NCI-H69 (cell line): ENCODE measurements at places on chromosomes 5 and 9.

GRCh38 chr5:1831677-1832313, 30.6 kb downstream of the NDUFS6 start:
- DNase-seq: no peak

- no peak for DNase-seq
Measured at GRCh38 chr9:87549791-87550190, 52.1 kb downstream of the DAPK1 start.

- peak; percentile 11 for DNase-seq
Measured at GRCh38 chr9:4887556-4887955, 94.8 kb downstream of the RCL1 start.

DNA sequence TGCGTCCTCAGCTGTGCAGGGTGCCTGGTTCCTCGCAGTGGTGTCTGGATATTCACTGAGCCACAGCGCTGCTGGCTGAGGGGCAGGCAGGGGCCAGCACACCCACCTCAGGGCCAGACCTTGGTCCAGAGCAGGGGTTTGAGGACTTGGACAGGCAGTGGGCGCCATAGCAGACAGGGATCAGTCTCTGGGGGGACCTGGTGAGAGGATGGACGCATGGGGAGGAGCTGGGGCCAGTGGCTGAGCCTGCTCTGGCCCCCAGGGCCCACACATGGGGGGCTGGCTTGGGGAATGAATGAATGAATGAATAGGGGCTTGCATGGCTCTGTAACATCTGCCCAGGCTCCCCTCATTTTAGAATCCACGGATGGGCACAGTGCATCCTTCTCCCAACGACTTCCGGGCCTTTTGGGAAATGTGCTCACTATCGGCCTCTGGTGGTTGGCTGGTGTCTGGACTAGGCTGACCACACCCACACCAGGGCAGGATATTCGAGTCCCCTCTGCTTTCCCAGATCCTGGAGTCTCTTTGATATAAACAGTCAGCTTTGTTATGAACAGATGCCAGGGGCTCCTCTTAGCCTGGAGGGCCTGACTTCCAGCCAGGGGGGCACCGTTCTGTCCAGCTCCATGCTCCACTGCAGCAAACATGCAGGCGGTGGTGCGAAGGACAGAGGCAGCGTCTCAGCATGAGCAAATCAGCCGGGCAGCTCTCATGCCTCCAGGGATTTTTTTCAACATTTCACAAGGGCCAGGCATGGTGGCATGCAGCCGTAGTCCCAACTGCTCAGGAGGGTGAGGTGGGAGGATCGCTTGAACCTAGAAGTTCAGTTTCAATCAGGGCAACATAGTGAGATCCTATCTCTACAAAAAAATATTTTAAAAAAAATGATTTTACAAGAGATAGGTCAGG, 62.6 kb downstream of the NEK6 start:
- DNase-seq: peak; percentile 81

- DNase-seq: no peak
Measured at GRCh38 chr5:140630292-140631035, 2.5 kb downstream of the CD14 start.

DNA sequence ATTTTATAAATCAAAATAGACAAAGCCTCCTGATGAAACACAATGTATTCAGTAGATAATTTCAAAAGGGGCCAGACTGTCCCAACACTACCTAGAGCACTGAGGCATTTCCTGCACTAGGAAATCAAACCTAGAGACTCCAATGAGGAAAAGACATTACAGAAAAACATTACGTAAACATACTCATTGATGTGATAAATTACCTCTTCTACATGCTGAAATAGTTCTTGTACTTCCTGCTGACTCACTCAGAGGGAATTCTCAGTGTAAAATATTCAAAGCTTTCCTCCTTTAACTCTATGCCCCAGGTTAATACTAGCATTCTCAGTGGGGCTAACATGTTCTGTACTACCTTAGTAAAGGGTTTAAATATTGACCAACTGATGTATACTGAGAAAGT, 178.0 kb downstream of the ESM1 start:
- no peak for DNase-seq

- no peak for DNase-seq
Measured at GRCh38 chr5:154206311-154206710, 15.8 kb downstream of the GALNT10 start.

DNA sequence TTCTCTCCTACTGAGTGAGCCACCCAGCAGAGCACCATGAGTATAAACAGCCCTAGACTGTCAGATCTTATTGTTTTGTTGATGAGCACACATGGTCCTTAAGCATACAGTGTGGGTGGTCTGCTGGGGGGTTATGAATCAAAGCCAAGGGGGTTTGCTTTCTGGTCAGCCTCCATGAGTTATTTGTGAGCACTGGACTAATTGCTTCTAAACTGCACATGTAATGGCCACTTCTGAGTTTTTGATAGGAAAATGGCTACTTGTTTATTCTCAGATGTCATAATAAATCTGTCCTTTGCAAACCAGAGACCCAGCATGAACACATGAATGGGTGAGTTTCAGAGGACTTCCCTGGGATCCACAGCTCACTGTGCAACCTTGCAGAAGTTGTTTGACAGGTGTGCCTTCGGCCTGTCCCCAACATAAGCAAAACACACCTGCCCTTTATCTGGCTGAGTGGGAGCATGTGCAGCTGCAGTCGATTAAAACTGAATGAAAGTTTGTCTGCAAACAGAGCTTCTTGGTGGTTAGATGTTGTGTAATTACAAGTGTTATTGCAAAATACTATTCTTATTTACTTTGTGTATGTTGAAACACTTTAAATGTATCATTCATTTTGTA, 35.9 kb downstream of the MAMDC2 start:
- peak; percentile 80 for DNase-seq
